Substantia nigra (tissue), 51 donors: ENCODE measurements at places on chromosomes 16 and 17.

GRCh38 chr16:55911616-55912015 lies 36.4 kb upstream of the CES5A start:
- DNase-seq = no peak

DNA sequence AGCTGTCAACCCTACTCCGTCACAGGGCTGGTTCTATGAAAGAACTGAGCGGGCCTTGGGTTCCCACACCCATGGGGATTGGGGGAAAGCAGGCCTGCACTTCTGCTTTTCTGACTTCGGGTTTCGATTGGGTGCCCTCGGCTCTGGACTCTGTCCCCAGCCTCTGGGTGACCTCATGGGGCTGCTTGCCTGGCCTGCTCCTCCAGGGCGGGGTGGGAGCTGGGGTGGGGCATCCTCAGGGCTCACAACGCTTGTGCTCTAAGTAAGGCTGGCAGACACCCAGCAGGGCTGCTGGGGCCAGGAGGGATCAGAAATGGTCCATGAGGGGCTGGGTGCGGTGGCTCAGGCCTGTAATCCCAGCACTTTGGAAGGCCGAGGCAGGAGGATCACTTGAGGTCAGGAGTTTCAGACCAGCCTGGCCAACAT lies 19.2 kb downstream of the ARHGAP27 start:
- no peak for DNase-seq

DNA sequence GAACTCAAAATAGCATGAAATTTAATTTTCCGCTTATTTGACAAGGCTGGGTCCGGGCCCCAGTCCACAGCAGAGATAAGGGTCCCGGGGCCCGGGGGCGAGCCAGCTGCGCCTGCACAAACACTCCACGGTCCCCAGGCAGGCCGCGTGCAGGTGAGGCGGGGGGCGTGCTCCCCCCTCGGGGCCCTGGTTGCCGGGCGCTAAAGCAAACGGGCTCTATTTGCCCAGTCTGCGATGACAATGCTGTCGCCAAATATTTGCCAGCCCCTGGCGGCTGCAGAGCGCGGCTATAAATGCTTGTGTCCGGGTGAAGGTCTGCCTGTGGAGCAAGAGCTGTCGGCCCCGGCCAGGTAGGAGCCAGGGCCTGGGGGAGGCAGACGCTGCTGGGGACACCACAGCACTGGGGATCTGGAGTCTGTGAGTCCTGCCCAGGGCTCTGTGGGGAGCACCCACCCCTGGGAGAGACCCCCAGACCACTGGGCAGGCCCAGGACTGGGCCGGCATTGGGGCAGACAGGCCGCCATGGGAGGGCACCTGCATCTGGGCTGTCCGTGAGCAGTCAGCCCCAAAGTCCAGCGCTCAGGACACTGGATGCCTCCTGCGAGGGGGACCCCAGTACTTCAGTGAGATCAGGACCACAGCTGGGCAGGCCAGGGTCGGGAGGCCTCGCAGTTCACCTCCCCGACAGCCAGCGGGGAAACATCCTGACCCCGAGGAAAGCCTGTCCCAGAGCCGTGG lies at the start of gene PERCC1:
Gene PERCC1 (plus strand): TSS at position 320 of the 738 bp plus-strand sequence. CDS start 1,516 bp downstream, outside the sequence.
- no peak for DNase-seq

DNA sequence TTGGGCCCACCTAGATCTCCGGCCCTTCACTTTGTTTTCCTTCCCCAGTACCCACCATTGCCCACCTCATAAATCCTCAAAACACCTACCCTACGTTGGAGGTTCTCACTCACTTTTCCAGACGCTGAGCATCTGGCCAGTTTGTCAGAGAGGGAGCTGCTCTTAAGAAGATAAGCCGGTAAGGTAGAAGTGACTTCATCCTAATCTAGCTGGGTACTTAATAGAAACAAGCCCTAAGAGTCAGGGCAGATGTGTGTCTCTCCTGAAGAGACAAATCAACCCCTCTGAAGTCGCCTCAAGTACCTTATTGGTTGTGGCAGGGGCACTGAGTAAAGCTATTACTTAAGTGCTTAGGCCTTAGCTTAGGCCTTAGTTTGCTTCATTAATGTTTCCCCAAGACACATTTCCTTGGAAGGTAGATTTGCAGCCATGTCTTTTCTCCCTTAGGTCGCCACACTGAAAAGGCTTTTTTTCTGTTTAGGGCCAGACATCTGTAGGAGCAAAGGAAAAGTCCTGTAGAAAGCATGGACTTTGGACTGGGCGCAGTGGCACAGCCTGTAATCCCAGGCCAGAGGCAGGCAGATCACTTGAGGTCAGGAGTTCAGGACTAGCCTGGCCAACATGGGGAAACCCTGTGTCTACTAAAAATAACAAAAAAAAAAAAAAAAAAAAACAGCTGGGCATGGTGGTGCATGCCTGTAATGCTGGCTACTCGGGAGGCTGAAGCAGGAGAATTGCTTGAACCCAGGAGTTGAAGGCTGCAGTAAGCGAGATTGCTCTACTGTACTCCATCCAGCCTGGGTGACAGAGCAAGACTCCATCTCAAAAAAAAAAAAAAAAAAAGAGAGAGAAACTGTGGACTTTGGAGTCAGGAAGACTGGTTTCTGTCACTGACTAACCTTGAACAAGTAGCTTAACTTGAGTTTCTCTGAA lies 1.0 kb downstream of the TACO1 start:
- DNase-seq = no peak

DNA sequence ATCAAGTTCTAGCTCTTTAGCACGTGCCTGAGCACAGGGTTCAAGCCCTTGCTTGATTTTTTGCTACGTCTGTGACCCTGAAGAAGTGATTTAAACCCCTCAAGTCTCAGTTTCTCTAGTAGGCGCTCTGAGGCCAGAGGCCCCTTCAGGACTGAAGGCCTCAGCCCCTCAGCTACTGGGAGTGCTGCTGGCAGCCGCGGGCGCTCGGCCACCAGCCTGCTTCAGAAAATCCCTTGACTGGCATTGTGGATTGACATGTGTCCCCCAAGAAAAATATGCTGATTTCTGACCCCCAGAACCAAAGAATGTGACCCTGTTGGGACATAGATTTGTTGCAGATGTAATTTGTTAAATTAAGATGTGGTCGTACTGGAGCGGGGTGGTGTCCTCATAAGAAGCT lies 20.2 kb upstream of the WFDC1 start:
- DNase-seq = no peak

GRCh38 chr16:12024429-12024828 lies 47.9 kb downstream of the SNX29 start:
- DNase-seq = no peak

DNA sequence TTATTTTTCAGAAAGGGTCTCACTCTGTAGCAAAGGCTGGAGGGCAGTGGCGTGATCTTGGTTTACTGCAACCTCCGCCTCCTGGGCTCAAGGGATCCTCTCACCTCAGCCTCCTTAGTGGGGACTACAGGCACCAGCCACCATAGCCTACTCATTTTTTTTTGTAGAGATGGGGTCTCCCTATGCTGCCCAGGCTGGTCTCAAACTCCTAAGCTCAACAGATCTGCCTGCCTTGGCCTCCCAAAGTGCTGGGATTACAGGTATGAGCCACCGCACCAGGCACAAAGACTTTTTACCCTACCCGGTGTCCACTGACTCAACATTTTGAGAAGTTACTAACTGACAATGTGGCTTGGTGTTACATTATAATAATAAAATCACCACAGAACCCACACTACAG lies 7.2 kb downstream of the GRB2 start:
- no peak for DNase-seq

DNA sequence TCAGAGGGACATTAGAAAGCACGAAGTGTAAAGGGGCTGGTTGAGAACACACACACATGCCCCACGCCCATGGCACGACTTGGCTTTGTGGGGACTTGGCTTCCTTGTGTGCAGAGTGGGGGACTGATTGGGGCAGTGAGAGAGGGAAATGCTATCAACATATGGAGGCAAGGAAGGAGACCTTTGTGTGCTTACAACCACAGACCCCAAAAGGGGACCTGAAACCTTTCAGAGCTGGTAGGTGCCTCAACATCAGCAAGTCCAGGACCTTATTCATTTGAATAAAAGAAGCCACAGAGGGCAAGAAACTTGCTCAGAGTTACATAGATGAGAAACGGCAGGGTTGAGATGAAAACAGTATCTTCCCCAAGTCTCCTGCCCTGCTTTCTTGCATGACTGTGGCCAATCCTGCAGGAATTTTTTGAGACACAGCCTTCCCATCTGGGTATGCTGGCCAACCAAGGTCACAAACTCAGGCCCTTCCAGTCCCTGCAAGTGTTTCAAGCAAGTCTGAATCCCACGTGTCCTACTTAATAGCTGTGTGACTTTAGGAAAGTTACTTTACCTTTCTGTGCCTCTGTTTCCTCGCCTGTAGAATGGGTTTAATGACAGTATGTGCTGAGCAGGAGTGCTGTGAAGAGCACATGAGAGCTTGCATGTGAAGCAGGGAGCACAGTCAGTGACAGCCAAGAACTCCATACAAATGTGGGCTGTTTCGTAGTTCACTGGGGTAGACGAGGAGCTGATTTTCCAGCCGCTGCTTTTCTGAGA lies 26.2 kb downstream of the C16orf78 start:
- no peak for DNase-seq

DNA sequence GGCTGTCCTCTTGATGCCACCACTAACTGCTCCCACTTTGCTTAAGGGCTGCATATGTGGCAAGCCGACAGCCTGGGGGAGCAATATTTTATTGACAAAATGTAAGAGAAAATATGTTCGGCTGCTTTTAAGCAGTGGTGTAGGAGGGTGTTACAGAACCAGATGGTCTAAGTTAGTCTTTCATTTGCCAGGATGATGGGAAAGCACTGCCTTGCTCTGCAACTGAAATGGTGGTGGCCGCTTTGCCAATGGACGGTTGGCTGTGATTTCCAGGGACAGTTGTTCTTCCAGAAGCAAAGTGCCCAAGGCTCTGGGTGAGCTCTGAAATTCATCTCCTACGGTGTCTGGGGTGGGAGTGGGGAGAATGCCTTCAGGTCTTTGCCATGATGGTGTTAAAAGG lies 469.3 kb downstream of the TOX3 start:
- no peak for DNase-seq
